ENCODE measurements at places on chromosomes 1 and 21. TPM values are rescaled to one million over a fixed set of nuclear protein-coding genes. Genes with fewer than 3 reads are reported as not detected.

GRCh38 chr1:184163674-184164465 is 112.3 kb downstream of the TSEN15 start:
- no peak overlapping the region for H3K4me3 ChIP-seq
- H3K4me1 ChIP-seq, result no peaks in the 10 kb centered on the region
- H3K27me3 ChIP-seq, result no peaks in the 10 kb centered on the region
- no peaks in the 10 kb centered on the region for H3K36me3 ChIP-seq
- no peak overlapping the region for H3K27ac ChIP-seq

DNA sequence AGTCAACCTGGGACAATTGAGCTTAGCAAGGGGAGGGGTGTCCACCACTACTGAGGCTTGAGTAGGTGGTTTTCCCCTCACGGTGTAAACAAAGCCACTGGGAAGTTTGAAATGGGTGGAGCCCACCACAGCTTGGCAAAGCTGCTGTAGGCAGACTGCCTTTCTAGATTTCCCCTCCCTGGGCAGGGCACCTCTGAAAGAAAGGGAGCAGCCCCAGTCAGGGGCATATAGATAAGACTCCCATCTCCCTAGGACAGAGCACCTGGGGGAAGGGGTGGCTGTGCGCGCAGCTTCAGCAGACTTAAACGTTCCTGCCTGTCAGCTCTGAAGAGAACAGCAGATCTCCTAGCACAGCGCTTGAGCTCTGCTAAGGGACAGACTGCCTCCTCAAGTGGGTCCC is 758.4 kb downstream of the LTN1 start:
- no peaks in the 10 kb centered on the region for H3K27me3 ChIP-seq
- H3K4me3 ChIP-seq, result no peak overlapping the region
- no peaks in the 10 kb centered on the region for H3K4me1 ChIP-seq
- H3K27ac ChIP-seq, result no peak overlapping the region
- no peak for DNase-seq
- no peaks in the 10 kb centered on the region for H3K36me3 ChIP-seq

DNA sequence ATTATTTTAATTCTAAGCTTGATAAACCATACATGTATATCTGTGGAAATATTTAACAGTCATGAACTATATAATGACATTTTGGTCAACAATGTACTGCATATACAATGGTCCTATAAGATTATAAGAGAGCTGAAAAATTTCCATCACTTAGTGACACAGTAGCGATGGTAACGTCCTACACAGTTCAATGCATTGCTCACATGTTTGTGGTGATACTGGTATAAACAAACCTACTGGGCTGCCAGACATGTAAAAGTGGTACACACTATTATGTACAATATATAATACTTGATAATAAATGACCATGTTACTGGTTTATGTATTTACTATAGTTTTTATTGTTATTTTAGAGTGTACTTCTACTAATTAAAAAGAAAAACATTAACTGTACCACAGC is 841.9 kb downstream of the LTN1 start:
- no peak for DNase-seq
- no peaks in the 10 kb centered on the region for H3K36me3 ChIP-seq
- H3K4me3 ChIP-seq, result no peak overlapping the region
- H3K27me3 ChIP-seq, result no peaks in the 10 kb centered on the region
- no peak overlapping the region for H3K27ac ChIP-seq

DNA sequence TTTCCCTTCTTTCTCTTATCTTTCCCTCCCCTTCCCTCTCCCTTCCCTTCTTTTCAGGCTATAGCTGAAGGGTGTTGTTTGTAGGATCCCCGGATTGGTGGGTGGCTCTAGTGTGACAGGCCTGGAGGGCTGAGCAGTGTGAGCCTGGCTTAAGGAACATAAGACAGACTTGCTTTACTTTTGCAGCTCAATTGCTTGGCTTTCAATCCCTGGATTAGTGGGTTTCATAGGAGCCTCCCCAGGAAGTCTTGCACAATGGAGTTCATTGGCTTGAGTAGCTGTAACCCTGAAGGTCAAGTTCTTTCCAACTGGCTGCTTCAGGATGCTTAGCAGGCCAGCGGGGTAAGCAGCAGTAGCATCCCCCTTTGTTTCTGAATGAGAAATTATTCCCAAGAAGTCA is 126.7 kb downstream of the CAMTA1 start:
- no peaks in the 10 kb centered on the region for H3K27me3 ChIP-seq
- no peaks in the 10 kb centered on the region for H3K4me1 ChIP-seq
- H3K36me3 ChIP-seq, result no peaks in the 10 kb centered on the region
- no peak for DNase-seq
- H3K27ac ChIP-seq, result no peak overlapping the region

DNA sequence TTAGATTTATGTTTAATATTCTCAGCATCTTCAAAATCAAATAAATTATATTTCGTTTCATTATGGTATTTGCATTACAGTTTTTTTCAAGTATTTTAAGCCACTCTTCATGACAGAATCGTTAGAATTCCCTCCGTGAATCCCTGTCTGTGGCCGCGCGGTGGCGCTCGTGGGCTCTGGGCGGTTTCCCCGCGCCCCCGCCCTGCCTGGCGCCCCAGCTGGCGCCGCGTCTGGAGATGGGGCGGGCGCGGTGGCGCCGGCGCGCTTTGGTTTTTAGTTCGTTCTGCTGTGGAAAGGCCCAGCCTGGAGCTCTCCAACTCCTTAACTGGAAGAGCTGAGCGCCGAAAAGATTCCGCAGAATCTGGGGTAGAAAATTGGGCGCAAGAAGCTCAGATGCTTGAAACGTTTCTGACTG is 25.7 kb downstream of the PRMT2 start:
- H3K27ac ChIP-seq, result no peak overlapping the region
- H3K4me3 ChIP-seq, result no peak overlapping the region
- H3K36me3 ChIP-seq, result peaks cover 23% of the 10 kb centered on the region

The CCDC185 gene
- not detected for polyA plus RNA-seq

The ABCA4 gene
- not detected for polyA plus RNA-seq

The GSTM4 gene
- 4.4 TPM for polyA plus RNA-seq
